Activated CD8-positive, alpha-beta memory T cell treated with anti-CD3 and anti-CD28 coated beads for 1 hour (primary cell): ENCODE measurements at places on chromosomes 7 and 10.
A peak's percentile ranks its signal among the peaks of the same experiment; 100 is the strongest.

DNA sequence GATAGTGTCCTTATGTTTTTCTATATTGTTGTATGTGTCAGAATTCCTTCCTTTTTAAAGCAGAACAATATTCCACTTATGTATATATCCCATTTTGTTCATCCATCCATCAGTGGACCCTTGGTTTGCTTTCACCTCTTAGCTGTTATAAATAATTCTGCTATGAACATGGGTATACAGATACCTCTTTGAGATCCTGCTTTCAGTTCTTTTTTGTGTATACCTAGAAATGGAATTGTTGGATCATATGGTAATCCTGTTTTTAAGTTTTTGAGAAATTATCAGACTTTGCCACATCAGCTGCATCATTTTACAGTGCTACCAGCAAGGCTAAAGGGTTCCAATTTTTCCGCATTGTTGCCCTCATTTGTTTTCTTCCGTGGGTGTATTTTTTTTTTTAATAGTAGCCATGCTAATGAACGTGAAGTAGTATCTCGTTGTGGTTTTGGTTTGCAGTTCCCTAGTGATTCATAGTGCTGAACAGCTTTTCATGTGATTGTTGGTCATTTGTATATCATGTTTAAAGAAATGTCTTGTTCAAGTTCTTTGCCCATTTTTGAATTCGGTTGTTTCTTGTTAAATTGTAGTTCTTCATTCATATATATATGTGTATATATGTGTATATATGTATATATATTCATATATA is 87.8 kb downstream of the LCOR start:
- DNase-seq = no peak

DNA sequence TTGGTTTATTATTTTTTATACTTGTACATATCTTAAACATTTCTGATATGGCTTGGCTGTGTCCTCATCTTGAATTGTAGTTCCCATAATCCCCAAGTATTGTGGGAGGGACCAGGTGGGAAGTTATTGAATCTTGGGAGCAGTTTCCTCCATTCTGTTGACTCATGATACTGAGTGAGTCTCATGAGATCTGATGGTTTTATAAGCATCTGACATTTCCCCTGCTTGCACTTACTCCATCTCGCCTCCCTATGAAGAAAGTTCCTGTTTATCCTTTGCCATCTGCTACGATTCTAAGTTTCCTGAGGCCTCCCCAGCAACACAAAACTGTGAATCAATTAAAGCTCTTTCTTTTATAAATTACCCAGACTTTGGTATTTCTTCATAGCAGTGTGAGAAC is 207.7 kb downstream of the TPK1 start:
- no peak for DNase-seq

GRCh38 chr7:70660819-70661191 is 471.1 kb upstream of the GALNT17 start:
- DNase-seq = no peak

DNA sequence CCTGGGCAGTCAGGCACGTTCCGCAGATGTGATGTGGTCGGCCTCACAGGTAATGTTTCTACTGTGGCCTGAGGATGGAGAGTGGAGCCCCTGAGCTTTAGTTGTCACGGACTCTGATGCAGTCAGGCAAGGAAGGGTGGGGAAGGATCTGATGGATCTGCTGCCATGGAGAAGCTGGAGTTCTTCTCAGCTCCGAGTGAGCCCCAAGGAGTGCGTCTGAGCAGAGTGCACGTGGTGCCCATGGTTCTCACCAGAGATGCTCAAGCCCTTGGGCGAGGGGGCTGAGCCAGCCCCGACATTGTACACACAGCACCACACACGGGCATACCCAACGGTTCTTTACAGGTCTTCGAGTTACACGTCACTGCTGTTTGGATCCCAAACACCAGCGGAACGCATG is 192.5 kb downstream of the EBF3 start:
- DNase-seq = no peak

DNA sequence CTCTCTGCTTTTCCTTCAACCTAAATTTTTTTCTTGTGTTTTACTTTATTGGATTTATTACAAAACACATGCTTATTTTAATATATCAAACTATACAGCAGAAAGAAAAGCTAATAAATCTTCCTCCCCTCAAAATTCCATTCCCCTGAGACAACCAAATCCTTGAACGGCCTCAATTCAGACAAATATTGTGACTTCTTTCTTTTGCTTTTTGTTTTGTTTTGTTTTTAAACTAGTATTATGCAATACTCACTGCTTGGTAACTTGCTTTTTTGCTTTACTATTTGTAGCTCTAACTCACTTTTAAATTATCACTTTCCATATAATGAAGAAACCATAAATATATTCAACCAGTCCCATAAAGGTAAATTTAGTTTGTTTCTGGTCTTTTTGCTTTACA is 59.4 kb upstream of the CDK1 start:
- no peak for DNase-seq

DNA sequence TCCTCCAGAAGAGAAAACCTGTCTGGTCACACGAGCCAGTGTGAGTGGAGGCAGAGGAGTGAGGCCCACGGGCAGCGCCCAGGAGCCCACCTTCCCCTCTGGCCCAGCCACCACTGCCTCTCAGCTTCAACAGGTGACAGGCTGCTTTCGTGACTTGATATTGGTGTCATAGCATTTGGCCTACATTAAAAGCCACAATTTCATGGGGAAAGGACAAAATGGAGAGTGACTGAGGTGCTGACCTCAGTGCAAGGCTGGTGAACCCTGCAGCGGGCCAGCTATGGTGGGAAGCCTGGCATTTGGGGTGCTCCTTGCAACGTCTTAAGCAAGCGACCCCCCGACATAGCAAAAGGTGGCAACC is 21.3 kb downstream of the ECHDC3 start:
- no peak for DNase-seq

DNA sequence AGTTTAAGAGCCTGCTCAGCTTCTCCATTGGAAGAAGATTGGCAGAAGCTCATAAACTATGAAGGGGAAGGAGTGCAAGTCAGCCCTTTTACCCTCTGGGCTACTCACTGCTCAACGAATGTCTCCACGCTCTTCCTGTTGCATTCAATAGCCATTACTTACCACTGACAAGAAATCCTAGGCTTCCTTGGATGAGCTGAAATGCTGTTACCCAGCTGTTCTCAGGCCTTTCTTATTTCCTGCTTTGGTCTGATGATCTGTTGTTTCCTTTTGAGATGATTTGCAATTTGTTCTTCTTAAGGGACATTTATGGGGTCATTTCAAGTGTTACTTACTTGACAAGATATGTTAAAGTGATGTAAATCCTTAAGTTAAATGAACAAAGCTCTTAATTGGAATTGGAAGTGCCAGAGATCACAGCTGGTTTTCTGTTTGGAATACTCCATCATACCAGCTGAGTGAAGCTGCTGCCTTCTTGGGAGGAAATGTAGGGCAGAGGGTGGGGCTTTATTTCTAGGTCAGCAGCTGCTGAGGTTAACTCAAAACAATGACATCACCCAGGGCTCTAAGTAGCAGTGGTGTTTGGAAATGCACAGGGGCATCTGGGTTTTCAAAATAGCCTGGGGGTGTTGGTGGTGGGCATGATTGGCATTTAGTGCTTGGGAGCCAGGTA is 170.0 kb downstream of the PRKCQ start:
- peak; percentile 10 for DNase-seq
